ENCODE measurements at places on chromosomes 13 and 19.

DNA sequence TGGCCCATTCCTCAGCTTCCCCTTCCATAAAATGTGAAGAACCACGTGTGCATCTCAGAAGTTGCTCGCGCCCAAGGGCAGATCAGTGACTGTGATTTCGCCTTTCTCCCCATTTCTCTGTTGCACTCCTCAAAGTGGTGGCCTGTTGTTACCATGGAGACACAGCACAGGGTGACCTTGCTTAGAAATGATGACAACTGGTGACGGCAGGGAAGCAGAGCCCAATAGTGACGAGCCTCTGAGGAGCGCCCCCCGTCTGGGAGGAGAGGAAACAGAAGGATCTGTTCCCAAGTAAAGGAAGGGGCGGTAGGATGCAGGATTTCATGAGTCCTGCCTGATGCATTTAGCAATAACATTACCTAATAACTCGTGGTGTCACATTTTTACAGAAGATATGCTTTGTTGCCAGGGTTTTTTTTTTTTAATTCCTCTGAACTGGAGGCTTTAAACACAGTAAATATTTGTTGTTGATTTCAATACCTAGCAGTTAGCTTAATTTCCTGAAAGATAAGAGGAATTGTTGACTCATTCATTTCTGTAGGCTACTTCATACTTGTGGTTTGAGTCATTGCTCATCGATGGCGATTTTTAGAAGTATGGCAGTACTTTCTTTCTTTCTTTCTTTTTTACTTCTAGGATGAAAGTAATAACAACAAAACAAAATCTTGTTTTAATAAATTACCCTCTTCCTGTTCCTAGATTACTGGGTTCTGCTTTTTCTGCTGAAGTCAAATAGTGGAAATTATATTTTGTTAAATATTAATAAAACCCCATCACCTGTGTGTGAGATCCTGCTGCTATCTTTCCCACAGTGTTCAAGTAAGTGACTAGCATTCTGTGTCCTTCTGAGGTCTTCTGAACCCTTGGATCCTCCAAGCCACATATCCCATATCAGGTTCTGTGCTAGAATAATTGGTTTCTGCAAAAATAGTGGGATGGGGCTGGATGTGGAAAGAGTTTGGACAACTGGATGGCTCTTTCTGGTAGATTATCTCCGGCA is 36.0 kb downstream of the MBNL2 start:
- no peak for DNase-seq

DNA sequence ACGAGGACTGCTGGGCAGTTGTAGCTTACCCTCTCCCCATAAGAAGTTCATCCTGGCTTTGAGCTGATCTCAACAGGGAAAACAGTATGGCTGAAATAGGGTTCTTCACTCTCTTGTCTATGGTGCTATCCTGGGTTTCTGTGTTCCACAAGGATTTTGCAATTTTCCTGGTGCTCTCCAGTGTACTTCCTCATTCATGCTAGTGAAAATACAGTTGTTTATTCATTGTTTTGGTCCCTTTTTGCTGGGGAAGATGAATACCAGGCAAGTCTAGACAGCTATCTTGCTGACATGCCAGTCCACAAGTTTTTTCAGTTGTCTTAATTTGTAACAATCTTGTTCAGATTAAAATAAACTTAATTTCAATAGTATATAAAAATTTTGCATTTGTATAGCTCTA is 306.5 kb downstream of the DLEU7 start:
- no peak for DNase-seq

- no peak for DNase-seq
Measured at GRCh38 chr19:6718741-6719539, 1.5 kb downstream of the C3 start.

GRCh38 chr13:88014527-88014926 is 343.4 kb downstream of the SLITRK5 start:
- DNase-seq = no peak

DNA sequence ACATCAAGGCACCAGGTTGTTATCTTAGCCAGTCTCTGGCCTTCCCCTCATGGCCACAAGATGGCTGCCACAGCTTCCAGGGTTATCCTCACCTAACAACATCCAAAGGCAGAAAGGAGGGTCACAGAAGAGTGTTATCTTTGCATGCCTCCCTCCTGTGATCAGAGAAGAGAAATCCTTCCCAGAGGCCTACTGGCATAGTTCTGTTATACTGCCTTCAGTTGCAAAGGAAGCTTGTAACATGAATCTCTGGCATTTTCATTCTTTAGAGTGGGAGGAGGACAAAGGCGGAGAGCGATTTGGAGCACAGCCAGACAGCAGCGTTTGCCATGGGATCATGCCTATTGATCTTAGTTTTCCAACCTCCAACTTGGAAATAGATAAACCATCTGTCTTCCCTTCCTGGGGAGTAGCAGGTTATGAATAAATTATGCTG is 135.7 kb downstream of the DNAJC15 start:
- no peak for DNase-seq
